ENCODE measurements at places on chromosomes 1 and 21. TPM values are rescaled to one million over a fixed set of nuclear protein-coding genes. Genes with fewer than 3 reads are reported as not detected.

GPR25 gene
- not detected for total RNA-seq

HMCN1 gene
- 134 TPM for total RNA-seq

PTGS2 gene
- 5.8 TPM for total RNA-seq

GRCh38 chr1:116769561-116769977 lies 15.3 kb downstream of the CD2 start:
- DNase-seq: no peak

GRCh38 chr1:32062867-32063230 lies 9.9 kb upstream of the TMEM39B start:
- no peak for DNase-seq

DNA sequence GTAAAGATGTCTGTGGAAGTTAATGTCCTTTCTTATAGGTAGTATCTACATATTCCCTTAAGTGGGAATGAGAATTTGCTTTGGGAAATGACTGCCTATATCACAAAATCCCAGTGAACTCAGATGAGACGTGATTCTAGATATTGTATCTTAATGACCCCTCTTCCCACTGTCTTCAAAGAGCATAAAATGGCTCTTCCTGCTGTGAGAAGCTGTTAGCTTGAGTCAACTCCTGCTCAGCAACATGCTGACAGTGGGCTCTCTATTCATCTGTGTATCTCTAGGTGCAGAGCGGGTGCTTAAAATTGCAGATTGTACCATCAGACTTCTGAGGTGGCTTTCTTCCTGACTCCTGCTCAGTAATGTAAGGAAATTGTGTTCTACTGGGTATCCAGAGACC lies 100.6 kb downstream of the SPAG17 start:
- peak; percentile 3 for DNase-seq

DNA sequence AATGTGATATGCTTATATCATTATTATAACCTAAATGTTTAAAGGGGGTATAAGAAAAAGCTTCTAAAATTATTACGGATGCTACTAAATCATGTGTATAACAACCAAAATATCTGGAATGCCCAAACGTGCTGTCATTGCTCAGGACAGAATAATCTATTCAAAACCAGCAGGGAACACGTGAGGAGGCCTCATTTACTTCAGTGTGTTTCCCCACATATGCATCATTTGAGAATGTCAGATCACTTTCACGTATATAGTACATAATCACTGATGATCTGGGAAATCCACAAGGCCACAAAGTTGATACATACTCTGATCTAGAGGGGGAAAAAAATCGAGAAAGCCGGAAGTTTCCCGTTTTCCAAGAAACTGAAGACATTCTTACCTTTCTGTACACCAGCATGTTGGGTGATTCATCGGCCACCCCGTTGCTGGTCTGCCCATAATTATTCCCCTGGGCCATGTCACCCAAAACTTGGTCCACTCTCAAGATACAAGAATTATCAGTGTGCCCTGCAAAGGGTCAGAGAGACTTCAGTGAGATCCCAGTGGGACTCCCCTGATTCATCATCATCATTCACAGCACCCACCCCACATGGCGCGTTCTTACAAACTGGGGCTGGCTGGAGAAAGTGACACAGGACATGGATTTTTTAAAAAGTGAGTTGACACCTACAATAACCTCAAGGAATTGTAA lies 1.5 kb downstream of the RGS7 start:
- no peak for DNase-seq

All from A673 (cell line).